ENCODE measurements at places on chromosomes 2 and 18.

- DNase-seq = no peak
Observed at GRCh38 chr2:195898505-195899191, 170.0 kb downstream of the DNAH7 start.

- peak; percentile 27 for DNase-seq
Observed at GRCh38 chr2:71856773-71857525, 290.7 kb downstream of the CYP26B1 start.

- no peak for DNase-seq
Observed at GRCh38 chr18:58591286-58591685, 37.6 kb downstream of the ALPK2 start.

DNA sequence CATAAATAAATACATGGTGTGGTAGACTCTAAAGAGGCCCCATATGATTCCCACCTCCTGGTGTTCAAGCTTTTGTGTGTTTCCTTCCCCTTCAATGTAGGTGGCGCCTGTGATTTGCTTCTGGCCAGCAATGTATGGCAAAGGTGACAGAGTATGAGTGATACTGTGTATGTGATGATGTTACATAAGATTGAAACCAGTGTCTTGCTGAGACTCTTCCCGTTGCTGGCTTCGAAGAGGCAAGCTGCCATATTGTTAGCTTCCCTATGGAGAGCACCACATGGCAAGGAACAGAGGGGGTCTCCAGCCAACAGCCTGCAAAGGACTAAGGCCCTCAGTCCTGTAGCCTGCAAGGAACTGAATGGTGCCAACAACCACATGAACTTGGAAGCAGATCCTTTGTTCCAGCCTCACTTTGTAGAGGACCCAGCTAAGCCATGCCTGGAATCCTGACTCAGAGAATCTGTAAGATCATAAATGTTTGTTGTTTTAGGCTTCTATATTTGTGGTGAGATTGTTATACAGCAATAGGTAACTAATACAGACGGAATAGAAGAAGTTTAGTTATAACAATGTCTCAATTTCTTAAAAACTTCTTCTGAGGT, 1.7 kb upstream of the SMAD4 start:
- peak; percentile 32 for DNase-seq

DNA sequence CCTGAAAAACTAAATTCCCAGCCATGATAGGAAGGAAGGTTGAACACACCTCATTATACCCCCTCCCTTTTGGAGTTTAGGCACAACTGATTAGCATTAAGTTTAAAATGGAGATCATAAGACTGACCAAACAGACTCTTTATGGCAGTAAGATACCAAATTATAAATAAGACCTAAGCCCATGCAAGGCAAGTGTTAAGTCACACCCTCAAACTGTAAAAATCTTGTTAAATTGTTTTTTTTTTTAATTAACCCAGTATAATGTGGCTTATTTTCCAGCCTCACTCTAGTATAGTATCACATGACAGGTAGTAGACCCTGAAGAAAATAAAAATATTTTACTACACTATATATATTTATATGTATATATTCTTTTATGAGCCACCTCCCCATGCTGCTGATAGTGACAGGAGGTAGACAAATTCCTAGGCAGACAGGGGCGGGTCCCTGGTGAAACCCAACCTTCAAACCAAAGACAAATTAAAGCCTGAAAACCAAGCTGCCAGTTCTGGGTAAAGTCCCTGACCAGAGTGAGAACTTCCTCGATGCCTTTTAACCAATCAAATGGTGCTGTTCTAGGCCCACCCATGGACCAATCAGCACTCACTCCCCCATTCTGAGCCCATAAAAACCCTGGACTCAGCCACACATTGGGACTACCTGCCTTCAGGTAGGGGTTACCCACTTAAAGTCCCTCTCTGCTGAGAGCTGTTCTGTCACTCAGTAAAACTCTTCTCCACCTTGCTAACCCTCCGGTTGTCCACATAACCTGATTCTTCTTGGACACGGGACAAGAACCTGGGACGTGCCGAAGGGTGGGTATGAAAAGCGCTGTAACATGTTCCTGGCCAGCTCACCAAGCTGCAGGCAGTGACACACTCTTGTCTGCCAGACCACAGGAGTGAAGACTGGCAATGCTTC, 123.9 kb upstream of the B3GNT2 start:
- no peak for DNase-seq

- DNase-seq = no peak
Observed at GRCh38 chr18:24897461-24897860, 437.0 kb downstream of the HRH4 start.

- no peak for DNase-seq
Observed at GRCh38 chr2:166373539-166373938, 2.2 kb downstream of the SCN9A start.

GRCh38 chr2:179251870-179252269, 12.8 kb downstream of the SESTD1 start:
- DNase-seq = no peak

DNA sequence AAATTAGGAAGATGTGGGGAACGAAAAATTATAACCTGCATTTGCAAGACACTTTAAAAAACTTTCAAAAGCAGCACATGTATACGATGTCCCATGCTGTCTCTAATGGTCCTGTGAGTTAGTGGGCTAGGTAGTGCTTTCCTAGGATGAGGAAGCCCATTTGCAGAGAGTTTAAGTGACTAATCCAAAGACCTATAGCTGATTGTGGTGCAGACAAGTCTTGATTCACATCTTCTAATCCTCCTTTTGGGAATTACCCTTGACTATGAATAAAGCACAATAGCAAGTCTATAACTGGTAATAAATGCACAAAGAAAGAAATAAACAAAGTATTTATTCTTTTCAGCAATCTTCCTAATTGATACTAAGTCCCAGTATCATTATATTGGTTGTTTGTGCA, 234.6 kb upstream of the FANCL start:
- no peak for DNase-seq

- no peak for DNase-seq
Observed at GRCh38 chr18:49189772-49190171, 239.0 kb upstream of the SMAD7 start.

DNA sequence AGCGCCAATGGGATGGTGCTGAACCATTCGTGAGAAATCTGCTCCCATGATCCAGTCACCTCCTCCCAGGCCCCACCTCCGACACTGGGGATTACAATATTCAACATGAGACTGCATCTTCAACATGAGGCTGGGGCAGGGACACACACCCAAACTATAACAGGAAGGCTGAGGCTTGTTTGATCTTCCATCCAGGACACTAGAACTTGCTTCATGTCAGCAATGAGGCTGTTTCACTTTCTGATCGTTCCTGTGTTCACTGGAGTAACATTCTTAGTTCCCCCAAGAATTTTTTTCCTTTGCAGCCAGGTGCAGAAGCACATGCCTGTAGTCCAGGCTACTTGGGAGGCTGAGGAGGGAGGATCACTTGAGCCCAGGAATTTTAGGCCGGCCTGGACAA, 30.8 kb upstream of the SOX11 start:
- DNase-seq = no peak

- no peak for DNase-seq
Observed at GRCh38 chr2:27627963-27628766, 647 bp downstream of the CCDC121 start.

DNA sequence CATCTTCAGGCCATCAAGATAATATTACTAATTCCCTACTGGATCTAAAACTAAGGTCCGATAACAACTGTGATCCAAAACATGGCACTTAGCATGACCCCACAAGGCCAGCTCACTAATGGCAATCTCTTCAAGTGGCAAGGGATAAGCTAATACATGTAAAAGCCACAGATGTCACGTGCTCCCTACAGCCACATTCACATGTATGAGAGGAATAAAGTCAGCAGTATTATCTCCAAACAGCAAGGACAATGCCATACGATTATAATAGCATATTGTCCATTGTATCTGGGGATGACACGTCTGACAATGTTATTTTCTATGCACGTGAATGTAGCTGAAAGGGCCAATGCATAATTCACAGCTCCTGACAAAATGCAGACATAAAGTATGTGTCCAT, 56.0 kb downstream of the KLF7 start:
- no peak for DNase-seq

DNA sequence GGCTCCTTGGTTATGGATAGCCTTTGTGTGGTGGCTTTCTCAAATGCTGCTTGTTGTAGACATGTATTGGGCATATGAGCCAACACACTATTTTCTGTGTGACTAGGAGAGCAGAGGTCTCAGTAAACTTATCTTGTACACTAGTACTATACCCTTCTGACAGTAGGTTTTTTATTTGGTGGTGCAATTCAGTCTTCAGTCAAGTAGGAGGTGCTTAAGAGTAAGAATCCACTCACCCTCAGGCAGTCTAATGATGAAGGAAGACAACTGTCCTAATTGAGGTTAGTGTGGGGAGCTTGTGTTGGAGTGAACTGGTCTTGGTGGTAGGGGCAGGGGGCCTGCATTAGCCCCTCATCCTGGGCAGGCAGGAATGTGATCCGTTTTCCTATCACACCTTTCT, 164.0 kb downstream of the SLC4A10 start:
- DNase-seq = no peak

- no peak for DNase-seq
Observed at GRCh38 chr2:236517251-236518031, 52.2 kb upstream of the ACKR3 start.

- DNase-seq = no peak
Observed at GRCh38 chr2:210421916-210422315, 54.6 kb downstream of the LANCL1 start.

GRCh38 chr2:232319803-232320442, 58.6 kb upstream of the ALPP start:
- no peak for DNase-seq

DNA sequence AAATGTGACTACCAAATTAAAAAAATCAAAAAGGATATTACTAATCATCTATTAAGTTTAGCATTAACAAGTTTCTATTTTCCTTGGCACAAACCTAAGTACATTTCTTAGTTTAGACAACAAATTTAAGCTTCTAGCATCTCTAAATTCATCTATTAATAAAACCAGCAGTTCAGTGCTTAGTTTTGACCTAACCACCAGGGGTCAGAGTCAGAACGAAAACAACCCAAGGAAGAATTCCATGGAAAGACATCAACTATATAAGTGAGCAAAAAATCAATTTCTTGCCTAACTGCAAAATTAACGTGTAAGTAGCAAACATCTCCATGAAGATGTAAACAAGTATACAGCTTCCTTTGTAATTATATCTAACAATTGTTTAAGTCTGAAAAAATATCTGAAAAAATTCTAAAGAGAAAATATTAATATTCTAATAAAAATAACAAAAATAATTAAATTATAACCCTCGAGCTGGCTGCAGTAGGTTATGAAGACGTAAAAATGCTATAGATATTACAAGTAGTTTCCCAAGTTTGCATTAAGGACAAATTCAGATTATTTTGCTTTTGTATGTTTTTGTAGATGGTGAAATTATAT, 83.7 kb downstream of the CERKL start:
- no peak for DNase-seq

DNA sequence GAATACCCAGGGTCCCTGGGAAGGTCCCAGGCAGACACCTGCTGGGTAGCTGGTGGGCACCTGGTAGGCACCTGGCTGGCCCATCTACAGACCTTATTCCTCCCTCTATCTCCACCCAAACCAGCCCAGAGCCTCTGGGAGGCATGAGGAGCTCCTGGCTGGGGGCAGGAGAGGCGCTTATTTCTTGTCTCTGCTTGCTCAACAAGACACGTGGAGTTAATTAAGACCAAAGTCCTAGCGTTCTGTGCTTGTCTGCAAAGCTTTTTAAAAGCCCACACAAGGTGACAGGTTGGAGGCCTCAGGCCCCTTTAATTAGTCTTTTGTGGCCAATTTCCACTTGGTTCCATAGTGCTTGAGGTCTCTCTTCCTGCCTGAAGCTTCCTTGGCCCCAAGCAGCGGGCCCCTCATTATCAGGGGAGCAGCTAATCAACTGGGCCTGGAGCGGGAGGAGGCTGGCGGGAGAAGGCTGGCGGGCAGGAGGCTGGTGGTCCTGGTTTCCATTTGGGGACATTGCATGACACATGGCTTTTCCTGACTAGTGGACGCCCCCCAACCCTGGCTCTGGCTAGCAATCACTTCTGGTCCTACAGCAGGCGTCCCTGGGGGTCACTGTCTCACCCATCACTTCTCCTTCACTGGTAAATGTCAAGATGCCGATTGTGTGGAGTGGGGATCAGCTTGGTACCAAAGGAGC, 65.4 kb upstream of the HDAC4 start:
- no peak for DNase-seq

DNA sequence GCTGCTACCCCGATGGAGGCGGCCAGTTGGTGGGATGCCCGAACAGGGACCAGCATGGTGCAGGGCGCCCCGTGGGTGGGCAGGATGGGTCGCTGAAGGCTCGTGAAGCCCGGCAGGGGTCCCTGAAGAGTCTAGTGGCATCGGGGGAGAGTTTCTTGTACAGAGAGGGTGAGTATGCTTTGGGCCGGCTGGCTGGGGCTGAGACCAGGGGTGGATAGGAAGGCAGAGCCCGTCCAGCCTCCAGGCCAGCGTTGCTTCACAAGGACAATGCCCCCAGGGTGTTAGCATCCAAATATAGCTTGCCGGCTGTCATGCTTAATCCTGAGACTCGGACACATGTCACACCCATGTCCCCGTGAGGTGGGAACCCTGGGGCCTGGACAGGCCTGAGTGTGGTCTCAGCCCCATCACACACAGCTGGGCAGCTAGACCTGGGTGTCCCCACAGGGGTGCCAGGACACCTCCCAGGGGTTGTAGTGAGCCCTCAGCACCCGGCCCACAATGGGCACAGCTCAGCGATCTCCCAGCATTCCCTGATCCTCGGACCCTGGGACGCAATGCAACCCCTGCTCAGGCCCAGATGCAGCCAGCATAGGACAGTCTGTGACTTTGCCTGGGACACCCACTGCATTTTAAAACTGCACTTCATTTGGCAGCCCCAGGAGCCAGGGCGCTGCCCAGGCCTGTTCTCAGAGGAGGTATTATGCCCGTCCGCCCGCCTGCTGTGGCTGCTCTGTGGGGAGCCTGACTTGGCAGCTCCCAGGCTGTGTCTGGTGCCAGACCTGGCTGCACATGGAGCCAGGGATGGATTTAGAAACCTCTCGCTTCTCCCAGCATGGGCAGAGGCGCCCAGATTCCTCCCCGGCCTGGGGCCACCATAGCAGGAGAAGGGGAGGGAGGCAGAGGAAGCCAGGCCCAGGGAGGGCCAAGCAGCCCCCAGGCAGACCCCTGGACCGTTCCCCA, 36.4 kb downstream of the RAMP1 start:
- no peak for DNase-seq
